ENCODE measurements at places on chromosomes 3 and 15.

DNA sequence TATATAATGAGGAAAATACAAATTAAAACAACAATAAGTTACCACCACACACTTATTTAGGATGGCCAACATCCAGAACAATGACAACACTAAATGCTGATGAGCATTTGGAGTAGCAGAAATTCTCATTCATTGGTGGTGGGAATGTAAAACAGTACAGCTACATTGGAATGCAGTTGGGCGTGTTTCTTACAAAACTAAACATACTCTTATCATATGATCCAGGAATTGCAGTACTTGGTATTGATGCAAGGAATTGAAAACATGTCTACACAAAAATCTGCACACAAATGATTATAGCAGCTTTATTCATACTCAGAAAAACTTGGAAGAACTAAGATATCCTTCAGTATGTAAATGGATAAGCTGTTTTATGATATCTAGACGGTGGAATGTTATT, 594.2 kb downstream of the ZBBX start:
- DNase-seq = peak; percentile 24

- no peak for DNase-seq
Measured at GRCh38 chr3:190621927-190622326, 108.0 kb downstream of the IL1RAP start.

GRCh38 chr3:37491343-37491742, 317.0 kb upstream of the LRRFIP2 start:
- no peak for DNase-seq

GRCh38 chr15:68285259-68285980, 7.9 kb downstream of the FEM1B start:
- no peak for DNase-seq

GRCh38 chr3:154926721-154927120, 153.4 kb upstream of the MME start:
- DNase-seq = no peak

GRCh38 chr15:80766275-80766674, 12.9 kb upstream of the CEMIP start:
- DNase-seq = no peak

- no peak for DNase-seq
Measured at GRCh38 chr15:35911052-35911777, 365.2 kb upstream of the DPH6 start.

GRCh38 chr3:119649761-119650160, 10.6 kb downstream of the POPDC2 start:
- DNase-seq = no peak

DNA sequence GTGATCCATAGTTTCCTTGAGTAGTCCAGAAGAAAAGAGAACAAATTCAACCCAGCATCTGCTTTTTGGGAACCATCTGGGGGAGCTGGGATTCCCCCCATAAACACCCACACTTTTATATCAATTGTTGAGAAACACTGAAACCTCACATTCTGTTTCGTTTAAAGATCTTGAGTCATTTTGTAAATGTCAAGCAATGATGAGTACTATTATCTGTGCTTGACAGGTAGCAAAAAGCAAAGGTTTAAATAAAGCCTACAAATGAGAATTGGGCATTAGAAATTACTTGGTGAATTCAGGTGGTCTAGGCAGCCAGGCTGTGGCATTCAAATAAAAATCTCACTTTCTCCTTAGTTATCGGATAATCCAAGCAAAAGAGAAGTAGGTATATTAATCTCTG, 75.7 kb downstream of the TMEM266 start:
- no peak for DNase-seq

GRCh38 chr3:137647179-137647578, 116.9 kb upstream of the SOX14 start:
- no peak for DNase-seq

DNA sequence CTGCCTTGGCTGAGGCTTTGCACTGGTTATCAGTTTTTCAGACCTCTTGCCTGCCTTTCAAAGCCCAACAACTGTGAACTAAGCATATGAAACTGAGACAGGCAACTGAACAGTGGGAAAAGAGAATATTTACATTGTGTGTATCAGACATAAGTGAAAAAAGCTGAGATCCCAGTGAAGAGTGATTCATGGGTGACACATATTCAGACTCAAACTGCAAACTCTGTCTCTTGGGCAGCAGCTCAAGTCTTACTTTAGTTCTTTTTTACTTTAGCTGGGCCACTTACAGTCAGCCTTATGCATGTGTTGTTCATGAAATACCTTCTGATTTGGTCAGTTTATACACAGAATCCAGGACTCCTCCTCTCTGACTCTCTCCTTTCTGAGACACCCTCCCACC, 19.2 kb downstream of the SUCLG2 start:
- peak; percentile 90 for DNase-seq

GRCh38 chr3:142188846-142189245, 36.5 kb downstream of the GK5 start:
- DNase-seq = no peak

DNA sequence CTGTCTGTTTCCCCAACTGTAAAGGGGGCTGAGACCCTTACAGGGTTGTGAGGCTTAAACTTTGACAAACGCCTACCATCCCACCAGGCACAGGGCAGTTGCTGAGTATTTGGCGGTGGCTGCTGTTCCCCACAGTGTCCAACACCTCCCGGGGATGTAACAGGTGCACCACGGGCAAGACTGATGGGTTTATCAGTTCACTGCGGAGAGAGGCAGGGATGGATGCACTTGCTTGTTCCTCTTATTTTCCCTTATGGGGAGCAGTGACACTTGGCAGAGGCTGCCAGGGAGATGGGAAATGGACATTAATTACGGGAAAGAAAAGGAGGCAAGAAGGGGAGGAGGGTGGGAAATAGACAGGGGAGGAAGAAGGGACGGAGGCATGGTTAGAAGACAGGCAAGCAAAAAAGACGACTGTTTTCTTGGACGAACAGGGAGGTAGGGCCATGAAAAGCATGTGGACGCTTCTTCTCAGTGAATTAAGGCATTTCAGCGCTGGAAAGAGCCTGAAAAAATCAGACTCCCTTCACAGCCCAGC, 16.6 kb upstream of the ADIPOQ start:
- no peak for DNase-seq

- no peak for DNase-seq
Measured at GRCh38 chr15:56051676-56052075, 58.3 kb upstream of the NEDD4 start.

DNA sequence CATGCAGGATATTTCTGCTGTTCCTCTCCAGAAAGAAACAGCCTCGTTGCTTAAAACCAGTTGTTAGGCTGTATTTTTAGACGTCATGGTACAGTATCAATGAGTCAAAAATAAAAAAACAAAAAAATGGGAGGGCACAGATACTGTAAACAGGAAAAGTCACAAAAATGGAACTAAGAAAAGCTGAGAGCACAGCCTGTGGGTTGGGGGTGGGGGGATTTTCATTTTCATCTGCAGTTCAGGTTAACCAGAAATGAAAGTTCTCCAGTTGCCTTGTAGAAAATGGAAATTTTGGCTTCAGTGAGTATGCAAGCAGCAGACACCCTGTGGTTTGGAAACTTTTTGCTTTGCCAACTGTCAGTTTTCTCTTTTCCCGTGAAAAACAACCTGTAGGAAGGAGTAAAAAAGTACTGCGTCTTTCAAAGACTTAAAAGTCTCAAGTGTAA, 59.0 kb downstream of the FRMD4B start:
- DNase-seq = no peak

- no peak for DNase-seq
Measured at GRCh38 chr3:14374444-14374883, 27.9 kb upstream of the SLC6A6 start.

DNA sequence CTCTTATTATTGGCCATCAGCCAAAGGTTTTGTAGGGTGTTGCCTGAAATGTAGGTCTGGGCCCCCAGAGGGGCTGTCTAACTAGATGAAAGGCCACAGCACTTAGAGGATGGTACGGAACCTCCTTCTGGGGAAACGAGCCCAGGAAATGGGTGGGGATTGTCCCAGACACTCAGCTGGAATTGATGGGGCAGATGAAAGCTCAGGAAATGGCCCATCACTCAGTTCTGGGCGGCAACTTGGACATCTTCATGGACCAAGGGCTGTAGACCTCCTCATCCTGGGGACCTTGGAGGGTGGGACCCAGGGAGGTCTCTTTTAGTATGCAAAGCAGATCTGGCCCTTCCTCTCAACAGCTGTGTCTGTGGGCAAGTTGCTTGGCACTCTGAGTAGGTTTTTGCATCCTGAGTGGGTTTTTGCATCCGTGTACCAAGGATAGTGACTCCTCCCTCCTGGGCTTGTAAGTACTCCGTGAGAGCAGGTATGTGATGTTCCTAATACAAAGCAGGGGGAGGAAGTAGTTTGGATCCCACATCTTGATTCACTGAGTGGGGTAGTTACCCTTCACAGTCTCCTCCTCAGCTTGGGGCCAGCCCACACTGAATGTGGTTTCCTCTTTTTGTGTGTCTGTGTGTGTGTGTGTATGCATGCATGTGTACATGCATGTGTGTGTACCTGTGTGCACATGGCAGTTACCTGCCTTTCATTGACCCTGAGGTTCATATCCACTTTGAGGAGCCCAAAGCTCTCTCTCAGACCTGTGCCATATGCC, 292.0 kb downstream of the RPLP1 start:
- DNase-seq = no peak

GRCh38 chr3:165254812-165255211, 58.6 kb upstream of the SLITRK3 start:
- peak; percentile 26 for DNase-seq

DNA sequence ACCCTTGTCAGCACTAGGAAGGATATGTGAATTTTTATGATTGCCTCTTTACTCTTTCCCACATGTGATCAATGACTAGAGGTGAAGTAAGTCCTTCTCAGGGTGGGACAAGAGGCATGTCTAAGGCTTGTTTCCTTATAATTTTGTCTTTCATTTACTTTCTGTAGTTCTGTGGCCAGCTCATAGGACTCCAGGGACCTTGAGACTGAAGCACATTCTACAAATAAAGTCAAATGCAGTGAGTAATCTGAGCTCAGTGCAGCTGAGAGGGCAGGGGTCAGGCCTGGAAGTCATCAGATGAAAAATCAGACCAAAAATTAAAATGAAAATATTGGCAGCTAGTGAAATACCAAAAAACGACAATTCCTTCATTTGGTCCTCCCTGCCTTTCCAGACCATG, 424.7 kb upstream of the THBS1 start:
- peak; percentile 72 for DNase-seq

- DNase-seq = no peak
Measured at GRCh38 chr3:43692971-43693370, 2.2 kb downstream of the ABHD5 start.

GRCh38 chr3:155404486-155404885, 111.0 kb upstream of the STRIT1 start:
- no peak for DNase-seq

DNA sequence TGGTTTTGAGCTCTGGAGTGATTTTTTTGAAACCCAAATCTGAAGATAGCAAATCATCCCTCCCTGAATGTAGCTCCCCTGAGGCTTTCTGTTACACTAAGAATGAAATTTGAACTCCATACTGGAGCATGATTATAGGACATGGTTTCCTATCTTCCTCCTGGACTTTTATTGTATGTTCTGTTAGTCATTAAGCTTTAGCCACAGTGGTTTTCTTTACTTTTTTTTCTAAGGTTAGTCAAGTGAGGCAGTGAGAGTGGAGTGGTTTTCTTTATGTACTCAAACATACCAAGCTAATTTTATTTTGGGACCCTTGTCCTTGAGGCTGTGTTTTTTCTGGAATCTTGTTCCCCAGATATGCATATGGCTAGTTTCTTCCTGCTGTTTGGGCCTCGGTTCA, 55.2 kb upstream of the FRMD4B start:
- DNase-seq = peak; percentile 23

DNA sequence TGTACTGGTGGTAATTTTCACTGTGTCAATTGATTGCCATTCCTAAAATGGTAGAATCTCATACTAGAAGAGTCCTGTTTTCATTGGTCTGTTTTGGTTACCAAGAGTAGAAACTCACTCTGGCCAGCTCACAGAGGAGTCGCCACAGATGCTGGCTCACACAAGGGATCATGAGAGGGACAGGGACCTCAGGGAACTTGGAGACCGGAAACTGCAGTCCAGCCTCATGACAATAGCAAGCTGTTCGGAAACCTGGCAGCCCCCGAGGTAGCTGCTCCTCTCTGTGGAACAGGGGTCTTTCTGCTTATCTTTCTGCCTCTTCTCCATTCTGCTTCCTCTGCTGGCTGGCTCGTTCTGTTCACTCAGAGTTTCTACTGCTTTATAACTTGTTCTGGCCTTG, 192.9 kb downstream of the PLCL2 start:
- no peak for DNase-seq

DNA sequence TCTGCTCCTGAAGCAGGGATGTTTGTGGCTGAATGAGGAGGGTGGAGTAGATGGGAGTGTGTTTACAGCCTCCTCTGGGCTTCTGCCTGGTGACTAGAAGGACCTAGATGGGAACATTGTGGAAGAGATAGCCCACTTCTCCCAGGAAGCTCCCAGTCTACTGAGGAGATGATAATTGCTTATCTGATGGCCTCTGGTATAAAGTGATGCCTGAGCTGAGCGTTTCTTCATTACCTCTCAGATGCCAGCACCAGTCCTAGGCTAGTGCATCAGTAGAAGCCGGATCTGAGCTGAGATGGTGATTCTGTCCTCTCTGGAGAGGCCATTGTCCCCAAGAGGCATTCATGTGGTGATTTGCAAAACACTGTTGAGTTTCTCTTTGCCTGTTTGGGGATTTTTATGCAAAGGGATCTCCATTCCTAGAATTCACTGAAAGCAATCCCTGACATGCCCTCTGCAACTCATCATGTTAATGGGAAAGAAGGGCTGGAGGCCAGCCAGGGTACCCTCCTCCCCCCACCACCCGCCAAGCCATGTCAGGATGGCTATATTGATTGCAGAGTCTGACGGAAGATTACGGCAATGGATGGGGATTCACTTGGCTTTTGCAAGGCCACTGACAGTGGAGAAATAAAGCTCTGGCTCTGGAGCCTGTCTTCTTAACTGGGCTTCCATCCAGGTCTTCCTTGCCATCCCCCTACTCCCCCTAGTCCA, 166.4 kb upstream of the ROPN1 start:
- peak; percentile 20 for DNase-seq

GRCh38 chr3:197424674-197425484, 126.5 kb upstream of the DLG1 start:
- no peak for DNase-seq

DNA sequence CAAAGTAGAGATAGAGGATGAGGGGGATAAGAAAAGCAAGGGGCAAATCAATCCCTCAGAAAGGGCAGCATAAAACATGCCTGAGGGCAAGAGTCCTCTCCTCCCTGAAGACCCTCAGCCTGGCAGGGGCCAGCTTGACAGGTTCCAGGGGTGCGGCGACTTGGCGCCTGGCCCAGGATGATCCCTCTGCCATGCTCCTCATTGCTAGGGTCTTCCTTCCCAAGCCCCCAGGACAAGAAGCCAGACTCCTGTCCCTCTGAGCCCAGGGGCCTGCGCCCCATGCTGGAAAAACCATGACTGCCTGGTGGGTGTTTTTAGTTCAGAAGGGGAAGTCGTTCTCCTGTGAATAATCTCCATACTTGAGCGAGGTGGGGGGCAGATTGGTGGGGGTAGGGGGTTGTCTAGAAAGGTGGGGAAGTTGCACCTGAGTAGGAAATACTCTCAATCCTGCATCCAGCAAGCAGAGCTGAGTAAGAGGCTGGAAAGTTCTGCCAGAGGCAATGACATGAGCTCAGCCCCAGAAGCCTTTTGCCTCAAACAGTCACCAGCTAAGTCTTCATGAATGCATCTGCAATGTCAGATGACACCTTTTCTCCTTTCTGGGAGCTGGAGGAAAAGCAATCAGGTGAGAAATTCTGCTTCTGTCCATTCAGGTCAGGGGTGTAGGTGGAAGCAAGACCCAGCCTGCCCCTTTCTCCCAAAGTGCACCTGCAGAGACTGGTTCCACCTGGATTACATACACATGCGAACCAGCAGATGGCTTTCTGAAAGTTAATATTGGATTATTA, 18.3 kb downstream of the SLC12A8 start:
- peak; percentile 23 for DNase-seq

All from fibroblast of skin of right quadriceps (primary cell).